ENCODE measurements at places on chromosomes 16 and 17.

DNA sequence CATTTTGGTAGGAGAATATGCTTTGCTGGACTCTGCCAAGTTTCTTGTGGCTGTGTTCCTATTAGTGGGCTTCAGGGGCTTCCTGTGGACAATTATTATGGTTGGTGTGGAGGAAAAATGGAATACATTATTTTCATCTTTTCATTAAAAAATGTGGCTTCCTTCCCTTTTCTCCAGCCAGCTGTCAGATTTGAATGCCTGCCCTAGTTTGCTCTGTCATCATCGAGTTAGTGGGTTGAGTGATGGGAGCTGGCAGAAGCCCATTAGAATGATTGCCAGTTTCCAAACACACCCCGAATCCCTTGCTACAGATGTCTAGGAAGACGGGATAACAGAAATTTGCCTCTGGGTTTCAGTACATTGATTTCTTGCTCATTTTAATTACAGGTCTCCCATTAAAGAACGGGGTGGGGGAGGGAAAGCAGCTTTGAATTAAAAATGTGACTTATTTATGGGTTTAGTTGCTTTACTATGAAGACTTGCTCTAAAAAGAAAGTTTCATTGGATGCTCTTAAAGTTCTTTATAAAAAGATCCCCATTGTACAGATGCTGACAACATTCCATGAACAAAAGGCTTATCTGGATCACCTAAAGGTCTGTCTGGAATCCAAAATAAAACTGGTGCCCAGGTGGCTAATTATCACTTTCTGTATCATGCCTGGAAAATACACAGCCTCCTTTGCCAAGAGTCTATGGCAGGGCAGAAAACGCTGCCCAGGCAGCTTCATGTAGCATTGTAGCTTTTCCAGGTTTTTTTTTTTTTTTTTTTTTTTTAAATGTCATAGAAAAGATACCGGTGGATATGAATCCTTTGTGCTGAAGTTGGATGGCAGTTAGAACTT is 103.6 kb downstream of the PRKCA start:
- DNase-seq = peak; percentile 87

- no peak for DNase-seq
These were observed at the start of gene MARVELD3 for GRCh38 chr16:71626018-71626857. MARVELD3 (plus strand) TSS chr16:71626184; CDS start chr16:71626230, 46 bp downstream.

DNA sequence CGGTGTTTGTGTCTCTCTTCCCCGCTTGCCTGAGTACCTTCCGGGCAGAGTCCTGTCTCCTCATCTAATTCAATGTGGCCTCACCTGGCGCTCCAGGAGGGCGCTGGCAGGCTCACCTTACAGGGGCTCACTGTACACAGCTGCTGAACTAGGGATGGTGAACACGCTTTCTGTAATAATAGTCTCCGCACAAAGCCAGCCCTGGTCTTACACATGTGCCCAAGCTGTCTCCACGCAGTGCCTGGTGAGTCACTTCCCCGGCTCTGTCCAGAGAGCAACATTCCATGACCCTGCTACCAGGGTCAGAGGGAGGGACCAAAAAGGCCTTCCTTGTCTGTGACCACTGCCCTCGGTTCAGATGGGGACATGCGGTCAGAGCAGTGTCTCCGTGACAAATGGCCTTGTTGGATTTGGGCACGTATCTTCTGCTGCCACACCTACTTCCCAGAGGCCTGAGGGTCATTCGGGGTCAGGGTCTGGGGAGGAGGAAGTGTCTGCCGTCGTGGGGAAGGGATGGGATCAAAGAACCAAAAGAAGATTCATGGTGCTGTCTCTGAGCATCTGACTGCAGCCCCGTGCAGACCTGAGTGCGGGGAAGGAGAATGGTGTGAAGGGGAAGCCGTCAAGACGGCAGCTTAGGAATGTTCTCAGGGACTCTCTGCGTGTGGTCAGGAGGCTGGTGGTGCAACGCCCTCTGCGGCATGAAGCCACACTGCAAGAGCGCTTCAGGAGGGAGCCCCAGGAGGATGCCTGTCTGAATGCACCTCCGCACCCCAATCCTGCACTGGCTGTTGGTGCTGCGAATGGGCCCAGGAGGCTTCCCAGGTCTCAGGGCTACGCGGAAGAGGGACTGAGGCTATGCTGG is 68.8 kb downstream of the IL21R start:
- peak; percentile 35 for DNase-seq

DNA sequence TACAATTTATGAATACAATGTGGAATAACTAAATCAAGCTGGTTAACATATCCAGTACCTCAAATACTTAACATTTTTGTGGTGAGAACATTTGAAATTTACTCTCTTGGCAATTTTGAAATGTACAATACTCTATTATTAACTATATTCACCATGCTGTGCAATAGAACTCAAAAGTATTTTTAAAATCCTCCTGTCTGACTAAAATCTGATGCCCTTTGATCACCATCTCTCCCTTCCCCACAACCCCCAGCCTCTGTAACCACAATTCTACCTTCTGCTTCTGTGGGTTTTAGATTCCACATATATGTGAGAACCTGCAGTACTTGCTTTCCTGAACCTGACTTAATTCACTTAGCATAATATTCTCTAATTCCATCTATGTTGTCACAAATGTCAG is 71.6 kb upstream of the ALOX12 start:
- DNase-seq = peak; percentile 81

DNA sequence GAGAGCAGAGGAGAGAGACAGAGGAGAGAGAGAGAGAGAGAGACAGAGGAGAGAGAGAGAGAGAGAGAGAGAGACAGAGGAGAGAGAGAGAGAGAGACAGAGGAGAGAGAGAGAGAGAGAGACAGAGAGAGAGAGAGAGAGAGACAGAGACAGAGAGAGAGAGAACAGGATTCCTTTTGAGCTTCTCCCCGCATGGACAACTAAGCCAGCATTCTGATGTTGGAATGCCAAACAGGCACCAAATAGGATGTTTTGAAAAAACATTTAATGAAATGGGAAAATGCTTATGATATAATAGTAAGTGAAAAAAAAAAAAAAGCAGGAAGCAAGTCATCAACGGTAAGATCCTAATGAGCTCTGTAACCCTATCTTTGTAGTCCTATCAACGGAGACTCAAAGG is 60.7 kb downstream of the ARSG start:
- no peak for DNase-seq

DNA sequence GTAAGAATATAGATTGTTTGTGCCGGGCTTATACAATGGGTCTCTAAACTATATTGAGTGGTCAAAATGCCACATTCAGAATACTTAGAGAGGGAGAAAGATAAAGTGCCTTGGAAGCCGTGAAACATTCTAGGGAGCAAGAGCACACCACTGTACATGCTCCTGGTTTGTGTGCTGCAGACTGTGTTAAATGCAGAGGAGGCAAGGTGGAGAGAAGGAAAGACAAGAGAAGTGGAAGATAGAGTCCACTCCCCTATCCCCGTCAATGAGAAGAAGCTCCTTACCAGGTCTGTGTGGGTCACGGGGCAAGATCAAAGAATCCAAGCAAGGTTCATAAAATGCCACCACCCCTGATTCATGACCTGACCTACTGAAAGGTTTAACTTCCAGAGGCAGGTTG is 267.1 kb upstream of the TBX2 start:
- DNase-seq = no peak

GRCh38 chr17:79438546-79439334 is 172.1 kb downstream of the RBFOX3 start:
- no peak for DNase-seq
